ENCODE measurements at places on chromosomes 12 and 14.

DNA sequence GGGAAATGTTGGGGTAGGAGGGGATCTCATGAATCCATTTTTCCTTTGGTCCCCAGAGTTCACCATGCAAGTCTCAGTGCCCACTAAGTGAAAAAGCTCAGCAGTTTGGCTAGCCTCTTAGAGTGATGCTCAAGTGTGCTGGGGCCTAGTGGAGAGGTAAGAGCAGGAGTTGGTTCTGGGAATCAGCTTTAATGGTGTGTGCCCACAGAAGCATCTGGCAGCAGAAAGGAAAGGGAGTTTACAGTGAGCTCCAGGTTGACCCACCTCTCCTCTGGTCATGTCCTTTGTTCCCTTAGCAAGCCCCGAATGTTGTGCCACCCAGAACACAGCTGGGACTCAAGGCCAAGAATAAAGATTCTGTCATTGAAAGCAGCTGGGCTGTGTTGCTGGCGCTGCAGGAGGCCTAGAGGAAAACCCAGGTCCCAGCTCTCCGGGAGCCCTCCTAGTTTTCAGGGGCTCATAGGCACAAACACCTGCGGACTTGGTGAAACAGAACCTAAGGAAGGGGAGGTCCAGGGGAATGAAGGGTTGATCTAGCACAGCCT lies 320.8 kb downstream of the ZFP36L1 start:
- H3K27me3 ChIP-seq, result no peaks in the 10 kb centered on the region
- no peak for DNase-seq
- H3K36me3 ChIP-seq, result no peaks in the 10 kb centered on the region

DNA sequence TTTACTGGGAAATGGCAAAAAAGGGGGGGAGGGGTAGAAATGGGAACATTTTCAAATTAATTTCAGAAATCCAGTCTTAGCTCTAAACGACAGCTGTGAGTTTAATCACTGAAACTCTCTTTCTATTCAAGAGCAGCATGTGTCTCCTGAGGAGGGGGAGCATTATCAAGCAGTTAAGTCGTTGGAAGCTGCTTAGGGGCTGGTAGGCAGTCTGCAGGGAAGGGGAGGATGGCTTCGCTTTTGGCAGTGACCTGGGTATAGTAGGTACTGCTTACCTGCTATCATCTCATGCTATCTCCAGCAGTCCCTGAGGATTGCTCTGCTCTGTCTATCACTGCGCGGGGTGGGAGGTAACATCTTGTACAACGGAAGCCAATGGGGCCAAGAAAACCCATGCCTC lies 567.4 kb downstream of the NRXN3 start:
- H3K36me3 ChIP-seq, result no peaks in the 10 kb centered on the region
- no peaks in the 10 kb centered on the region for H3K4me1 ChIP-seq
- no peak overlapping the region for H3K4me3 ChIP-seq
- no peak for DNase-seq
- H3K27ac ChIP-seq, result no peak overlapping the region

GRCh38 chr12:75823475-75823874 lies 208.1 kb downstream of the PHLDA1 start:
- no peak for DNase-seq
- H3K4me1 ChIP-seq, result no peaks in the 10 kb centered on the region
- H3K27ac ChIP-seq, result no peak overlapping the region
- H3K27me3 ChIP-seq, result no peaks in the 10 kb centered on the region

DNA sequence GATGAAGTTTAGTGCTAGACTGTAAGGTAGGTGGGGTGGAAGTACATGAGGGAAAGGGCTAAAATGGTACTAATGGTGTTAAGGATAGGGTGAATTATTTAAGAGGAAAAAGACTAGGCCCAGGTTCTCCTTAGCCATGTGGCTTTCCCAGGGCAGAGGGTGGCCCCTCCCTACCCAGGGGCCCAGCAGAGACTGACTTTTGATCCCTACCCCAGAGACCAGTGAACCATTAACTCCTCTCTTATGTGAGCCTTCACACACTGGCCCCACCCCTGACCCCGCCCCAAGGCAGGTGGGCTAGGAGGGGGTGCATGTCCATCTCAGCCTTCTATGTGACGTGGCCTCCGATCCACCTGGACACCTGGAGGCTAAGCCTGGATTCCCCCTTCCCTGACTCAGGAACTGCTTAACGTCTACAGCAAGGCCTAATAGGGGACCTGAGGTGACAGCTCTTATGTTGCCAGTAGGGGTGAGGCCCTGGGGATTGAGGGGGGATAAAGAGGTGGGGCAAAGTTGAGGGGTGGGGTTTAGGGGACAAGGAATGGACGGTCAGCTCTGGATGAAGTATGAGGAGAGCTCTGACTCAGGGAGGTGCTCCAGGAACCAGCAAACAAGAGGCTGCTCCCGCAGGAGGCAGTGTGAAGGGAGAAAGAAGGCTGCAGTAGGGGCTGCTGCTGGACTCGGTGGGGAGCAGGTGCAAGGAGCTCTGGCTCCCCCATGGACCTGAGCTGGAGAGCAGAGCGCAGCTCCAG lies 757 bp downstream of the SLC39A5 start:
- H3K27ac ChIP-seq, result no peak overlapping the region
- no peaks in the 10 kb centered on the region for H3K4me1 ChIP-seq
- DNase-seq, result no peak
- no peaks in the 10 kb centered on the region for H3K36me3 ChIP-seq

DNA sequence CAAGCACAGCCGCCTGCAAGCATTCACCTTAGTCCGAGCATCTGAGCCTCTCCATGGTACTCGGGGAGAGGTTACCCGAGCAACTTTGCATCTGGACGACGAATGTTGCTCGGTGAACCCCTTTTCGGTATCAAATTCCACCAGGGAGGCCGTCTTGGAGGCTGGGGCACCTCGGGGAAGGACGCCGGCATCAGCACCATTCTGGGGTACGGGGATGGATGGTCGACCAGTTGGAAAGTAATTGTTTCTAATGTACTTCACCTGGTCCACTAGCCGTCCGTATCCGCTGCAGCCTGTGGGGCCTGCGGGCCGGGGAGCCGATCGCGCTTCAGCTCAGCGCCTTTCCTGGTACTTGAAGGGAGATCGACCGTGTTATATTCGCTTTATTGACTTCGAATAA lies 161.7 kb upstream of the RTL1 start:
- H3K27ac ChIP-seq, result no peak overlapping the region
- no peak overlapping the region for H3K4me3 ChIP-seq
- no peaks in the 10 kb centered on the region for H3K4me1 ChIP-seq
- no peak for DNase-seq
- no peaks in the 10 kb centered on the region for H3K36me3 ChIP-seq

DNA sequence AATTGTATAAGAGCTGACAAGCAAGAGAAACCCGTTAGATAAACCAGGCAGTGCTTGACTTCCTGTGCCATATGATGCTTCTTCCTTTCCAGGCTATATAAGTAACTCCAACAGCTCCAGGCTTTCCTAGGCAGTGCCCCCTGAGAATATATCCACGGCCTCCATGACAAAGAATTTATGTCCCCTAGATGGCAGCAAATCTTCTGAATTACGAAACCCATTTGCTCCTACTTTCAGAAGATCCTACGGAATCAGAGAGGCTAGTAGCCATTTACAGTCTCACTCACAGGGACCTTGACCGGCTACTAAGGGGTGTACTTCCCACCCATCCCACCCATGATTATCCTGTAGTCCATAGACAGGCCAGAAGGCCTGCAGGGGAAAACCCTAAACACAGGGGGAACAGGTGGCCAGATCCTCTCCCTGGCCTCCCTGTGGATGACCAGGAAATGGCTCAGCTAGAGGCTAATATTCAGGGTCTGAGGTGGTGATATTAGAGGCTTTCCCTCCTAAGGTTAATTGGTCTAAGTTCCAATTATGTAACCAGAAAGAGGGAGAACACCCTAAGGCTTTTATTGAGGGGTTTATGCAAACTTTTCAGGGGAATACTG lies 77.2 kb upstream of the DCD start:
- DNase-seq, result no peak
- H3K27me3 ChIP-seq, result no peaks in the 10 kb centered on the region
- H3K4me3 ChIP-seq, result no peak overlapping the region
- H3K4me1 ChIP-seq, result peaks cover 3% of the 10 kb centered on the region
- H3K27ac ChIP-seq, result no peak overlapping the region

DNA sequence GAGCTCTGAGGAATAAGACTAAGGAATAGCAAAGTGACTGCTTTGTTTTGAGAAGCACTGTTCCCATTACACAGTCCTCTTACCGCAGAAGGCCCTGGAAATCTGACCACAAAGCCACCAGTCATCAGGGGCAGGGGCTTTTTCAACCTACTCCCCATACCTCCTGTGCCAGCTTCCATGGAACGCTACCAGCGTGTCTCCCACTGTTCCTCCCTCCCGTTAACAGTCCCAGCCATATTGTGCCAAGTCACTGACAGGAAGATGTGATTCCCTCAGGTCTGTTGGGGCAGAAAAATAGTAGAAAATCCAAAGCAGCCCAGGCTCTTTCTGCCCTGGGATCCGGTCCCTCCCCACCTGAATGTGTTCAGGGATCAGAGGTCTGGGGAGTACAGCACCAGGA lies 46.6 kb upstream of the VPS33A start:
- no peaks in the 10 kb centered on the region for H3K27me3 ChIP-seq
- peaks cover 25% of the 10 kb centered on the region for H3K36me3 ChIP-seq
- H3K27ac ChIP-seq, result no peak overlapping the region
- DNase-seq, result no peak

DNA sequence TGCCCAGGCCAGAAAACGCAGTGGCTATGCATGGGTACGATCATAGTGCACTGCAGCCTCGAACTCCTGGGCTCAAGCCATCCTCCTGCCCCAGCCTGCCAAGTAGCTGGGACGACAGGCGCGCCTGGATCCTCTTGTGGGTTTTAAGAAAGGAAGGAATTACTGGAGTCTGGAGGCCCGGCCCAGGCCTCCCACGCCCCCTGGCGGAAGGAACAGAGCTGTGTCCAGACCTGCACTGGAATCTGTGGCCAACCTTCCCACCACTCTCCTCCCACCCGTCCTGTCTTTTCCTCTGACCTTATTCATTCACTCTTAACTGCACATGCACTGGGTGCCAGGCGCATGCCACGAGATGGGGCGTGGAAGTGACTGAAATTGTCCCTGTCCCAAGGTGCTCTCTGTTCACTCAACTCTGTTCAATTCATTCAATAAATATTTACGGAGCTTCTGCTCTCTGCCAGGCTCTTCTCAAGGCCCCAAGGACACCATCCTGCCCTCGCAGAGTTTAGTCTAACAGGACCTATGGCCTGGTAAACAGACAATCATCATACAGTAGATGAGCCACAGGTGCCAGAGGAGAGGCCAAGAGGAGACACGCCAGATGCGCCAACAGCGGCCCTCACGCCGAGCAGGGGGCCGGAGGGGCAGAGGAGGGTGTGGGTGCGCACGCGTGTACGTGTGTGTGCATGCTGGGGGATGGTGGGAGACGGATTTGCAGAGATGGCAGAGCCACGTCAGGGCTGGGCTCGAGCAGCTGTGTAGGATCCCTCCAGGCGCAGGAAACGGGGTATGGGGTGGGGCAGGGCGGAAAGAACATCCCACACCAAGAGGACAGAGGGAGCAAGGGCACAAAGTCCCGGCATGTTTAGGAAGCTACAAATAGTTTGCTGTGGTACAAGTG lies 13.7 kb upstream of the TMEM106C start:
- no peaks in the 10 kb centered on the region for H3K4me1 ChIP-seq
- H3K36me3 ChIP-seq, result no peaks in the 10 kb centered on the region
- H3K4me3 ChIP-seq, result no peak overlapping the region
- H3K27ac ChIP-seq, result no peak overlapping the region
- DNase-seq, result peak; percentile 35
- no peaks in the 10 kb centered on the region for H3K27me3 ChIP-seq

DNA sequence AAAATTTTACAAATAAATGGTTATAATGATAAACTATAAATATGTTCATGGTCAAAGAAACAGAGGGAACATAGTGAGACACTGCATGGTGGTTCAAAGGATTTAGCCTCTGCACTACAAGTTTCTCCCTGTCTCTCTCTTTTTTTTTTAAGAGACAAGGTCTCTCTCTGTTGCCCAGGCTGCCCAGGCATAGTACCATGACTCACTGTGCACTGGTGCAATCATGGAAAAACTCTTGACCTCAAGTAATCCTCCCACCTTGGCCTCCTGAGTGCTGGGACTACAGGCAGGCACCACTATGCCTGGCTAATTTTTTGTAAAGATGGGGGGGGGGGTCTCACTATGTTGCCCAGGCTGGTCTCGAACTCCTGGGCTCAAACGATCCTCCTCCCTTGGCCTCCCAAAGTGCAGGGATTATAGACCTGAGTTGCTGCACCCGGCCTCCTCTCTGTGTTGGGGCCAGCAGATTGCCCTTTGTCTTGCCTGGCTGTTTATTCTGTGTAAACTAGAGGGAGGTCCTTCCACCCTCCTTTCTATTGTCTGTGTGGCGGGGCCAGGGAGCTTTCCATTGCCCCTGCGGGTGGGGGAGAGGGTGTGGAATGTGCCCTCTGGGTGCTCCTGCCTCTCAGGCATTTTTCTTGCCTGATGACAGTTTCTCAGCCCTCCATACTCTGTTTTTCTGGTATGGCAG lies 22.1 kb downstream of the MTHFD1 start:
- H3K4me3 ChIP-seq, result no peak overlapping the region
- no peaks in the 10 kb centered on the region for H3K4me1 ChIP-seq
- H3K27me3 ChIP-seq, result no peaks in the 10 kb centered on the region
- peaks cover 5% of the 10 kb centered on the region for H3K36me3 ChIP-seq

- H3K36me3 ChIP-seq, result no peaks in the 10 kb centered on the region
- H3K27ac ChIP-seq, result no peak overlapping the region
- no peaks in the 10 kb centered on the region for H3K27me3 ChIP-seq
Observed at GRCh38 chr12:120944645-120945217, 33.6 kb upstream of the HNF1A start.

- H3K27ac ChIP-seq, result no peak overlapping the region
- H3K27me3 ChIP-seq, result no peaks in the 10 kb centered on the region
- no peaks in the 10 kb centered on the region for H3K4me1 ChIP-seq
- DNase-seq, result no peak
- no peaks in the 10 kb centered on the region for H3K36me3 ChIP-seq
Observed at GRCh38 chr12:83197483-83197914, 510.8 kb downstream of the TMTC2 start.

DNA sequence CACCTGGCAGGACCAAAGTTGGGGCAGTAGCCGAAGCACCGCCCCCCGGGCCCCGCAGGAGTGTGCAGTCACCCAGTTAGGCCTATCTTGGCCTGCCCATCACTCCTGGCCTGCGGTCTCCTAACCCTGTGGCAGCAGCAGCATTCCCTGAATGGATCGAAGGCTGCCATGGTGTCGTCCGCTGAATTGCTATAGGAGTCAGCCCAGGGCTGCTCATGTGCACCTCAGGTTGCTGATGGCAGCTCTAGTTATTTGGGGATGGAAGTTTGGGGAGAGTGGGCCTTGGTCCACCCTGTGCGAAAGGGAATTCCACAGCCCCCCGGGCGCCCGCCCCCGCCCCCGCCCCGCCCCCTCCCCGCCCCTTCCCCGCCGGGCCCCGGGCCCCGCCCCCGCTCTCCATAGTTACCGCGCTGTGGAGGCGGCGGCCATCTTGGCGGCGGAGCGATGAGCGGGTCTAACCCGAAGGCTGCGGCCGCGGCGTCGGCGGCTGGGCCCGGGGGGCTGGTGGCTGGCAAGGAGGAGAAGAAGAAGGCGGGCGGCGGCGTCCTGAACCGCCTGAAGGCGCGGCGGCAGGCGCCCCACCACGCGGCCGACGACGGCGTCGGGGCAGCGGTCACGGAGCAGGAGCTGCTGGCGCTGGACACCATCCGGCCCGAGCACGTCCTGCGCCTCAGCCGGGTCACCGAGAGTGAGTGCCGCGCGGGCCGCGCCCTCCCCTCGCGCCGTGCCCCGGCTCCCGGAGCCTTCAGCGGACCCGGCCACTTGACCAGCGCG lies at the start of gene UNC119B:
TSS of gene UNC119B (plus strand) at position 428 of the 774 bp plus-strand sequence. CDS start at position 445, 17 bp downstream.
- H3K27ac ChIP-seq, result peak within 1 kb of the TSS; percentile 63
- H3K27me3 ChIP-seq, result no peaks in the 10 kb centered on the region
- peak within 1 kb of the TSS; percentile 71 for H3K4me3 ChIP-seq
- peaks cover 25% of the 10 kb centered on the region for H3K4me1 ChIP-seq
- DNase-seq, result peak; percentile 72

GRCh38 chr12:97680751-97681150 lies 218.1 kb downstream of the RMST start:
- no peaks in the 10 kb centered on the region for H3K27me3 ChIP-seq
- H3K4me1 ChIP-seq, result no peaks in the 10 kb centered on the region
- H3K36me3 ChIP-seq, result no peaks in the 10 kb centered on the region
- no peak for DNase-seq
- no peak overlapping the region for H3K4me3 ChIP-seq

Data from CD8-positive, alpha-beta memory T cell (primary cell).